ENCODE measurements at places on chromosomes 3 and 15.

DNA sequence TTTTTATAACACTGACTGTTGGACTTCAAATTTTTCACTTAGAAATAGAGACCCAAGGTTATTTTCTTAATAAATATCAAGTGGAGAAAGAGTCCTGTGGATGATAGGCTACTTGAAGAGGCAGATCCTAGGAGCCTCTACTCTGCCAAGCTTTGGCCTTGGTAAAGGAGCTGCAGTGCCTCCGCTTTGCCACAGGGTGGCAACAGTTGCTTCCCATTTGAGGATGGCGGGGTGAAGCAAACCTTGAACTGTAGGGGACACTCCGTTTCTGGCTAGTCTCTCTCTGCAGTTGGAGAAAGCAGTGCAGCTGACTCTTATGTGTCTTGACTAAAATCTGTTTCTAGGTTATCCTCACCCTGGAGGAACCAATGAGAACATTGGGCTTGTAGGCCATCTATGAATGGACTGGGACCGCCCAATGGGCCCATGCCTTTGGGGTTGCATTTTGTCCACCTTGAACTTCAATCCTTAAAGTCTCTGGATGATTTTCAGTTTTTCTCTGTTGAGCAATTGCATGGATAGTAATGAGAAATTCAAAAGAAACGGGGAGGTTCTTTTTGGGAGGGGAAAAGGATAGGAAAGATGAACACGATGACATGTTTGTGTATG lies 9.8 kb downstream of the SCG5 start:
- DNase-seq = peak; percentile 80

DNA sequence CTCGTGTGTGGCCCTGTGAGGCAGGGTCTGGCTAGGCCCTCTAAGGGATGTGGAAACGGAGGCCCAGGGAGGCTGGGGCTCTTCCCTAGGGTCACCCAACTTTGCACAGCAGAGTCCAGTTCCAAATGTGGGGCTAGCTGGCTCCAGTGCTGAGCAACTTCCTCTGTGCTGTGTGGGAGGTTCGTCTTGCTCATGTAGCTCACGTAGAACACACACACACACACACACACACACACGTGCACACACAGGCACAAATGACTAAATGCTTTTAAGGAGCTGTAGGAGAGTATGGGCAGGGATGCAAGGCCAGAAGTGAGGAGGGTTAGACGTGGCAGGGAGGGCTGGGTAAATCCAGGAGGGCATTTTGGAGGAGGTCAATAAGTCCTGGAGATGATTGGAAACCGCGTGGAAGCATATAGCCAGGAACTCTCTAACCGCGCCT lies 213.8 kb downstream of the RPLP1 start:
- DNase-seq = no peak

- DNase-seq = no peak
These were observed 127.9 kb upstream of the BNIP2 start for GRCh38 chr15:59817053-59817452.

DNA sequence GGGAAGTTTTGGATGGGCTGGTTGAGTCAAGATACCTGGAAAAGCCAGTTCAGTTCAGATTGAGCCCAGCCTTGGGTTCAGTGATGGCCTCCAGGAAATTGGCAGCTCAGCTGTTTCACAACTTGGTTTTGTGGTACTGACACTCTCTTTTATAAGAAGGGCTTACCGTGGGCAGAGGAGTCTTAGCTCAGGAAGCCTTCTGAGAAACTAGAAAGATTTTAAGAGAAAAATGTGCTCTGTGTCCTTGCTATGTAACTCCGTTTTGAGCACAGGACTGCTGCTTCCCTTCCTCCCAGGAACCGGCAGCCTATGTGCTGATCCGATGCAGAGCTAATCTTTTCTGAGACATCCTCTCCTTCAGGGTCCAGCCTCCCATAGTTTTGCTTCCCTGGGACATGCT lies 46.6 kb upstream of the RASGRP1 start:
- no peak for DNase-seq

DNA sequence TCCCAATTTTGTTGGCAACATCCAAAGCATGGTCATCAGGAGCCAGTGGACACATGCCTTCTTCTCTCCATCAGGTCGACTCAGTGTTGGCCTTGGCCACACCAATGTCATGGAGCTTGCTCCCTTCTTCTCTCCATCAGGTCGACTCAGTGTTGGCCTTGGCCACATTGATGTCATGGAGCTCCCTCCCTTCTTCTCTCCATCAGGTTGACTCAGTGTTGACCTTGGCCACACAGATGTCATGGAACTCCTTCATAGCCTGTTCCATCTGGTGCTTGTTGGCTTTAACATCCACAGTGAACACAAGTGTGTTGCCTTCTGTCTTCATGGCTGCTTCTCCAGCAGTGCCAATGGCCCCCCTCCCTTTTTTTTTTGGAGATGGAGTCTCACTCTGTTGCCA lies 70.2 kb downstream of the TMEM44 start:
- no peak for DNase-seq

DNA sequence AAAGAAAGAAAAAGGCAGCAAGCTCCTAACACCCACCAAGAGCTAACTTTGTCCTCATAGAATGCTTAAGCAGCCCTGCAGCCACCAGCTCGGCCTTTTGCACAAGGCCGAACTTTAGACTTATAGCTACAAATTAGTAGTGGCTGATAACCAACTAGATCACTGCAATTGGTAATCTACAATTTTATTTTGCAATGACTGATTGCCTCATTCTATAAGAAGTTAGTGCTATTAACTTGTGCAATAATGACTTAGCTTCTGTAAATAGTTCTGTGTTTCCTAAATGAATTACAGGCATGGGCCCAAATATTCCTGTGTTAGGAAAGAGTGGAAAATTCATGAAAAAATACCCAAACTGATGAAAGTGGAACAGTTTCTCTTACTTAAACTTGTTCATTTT lies 284.8 kb upstream of the CFAP20DC start:
- DNase-seq = no peak

DNA sequence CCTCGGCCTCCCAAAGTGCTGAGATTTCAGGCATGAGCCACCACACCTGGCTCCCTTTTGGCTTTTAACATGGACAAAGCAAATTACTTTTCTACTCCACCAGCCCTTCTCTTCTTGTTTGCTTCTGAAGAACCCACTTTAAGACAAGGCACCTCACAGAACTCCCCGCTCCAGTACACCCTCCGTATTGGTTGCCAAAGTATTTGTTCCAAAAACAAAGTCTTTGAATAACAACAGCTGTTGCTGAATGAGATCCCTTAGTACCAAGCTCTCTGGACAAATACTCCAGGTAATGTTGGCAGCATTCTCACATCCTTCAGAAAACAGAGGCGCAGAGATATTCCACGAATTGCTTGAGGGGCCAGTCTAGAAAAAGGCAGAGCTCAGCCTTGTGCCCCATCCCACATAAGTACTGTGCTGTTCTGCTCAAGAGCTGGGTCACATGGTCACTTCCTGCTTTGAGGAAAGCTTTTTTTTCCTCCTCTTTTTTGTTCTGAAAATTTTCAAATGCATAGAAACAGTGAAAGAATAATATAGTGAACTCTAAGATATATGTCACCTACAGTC lies 7.3 kb upstream of the CHCHD6 start:
- DNase-seq = no peak

DNA sequence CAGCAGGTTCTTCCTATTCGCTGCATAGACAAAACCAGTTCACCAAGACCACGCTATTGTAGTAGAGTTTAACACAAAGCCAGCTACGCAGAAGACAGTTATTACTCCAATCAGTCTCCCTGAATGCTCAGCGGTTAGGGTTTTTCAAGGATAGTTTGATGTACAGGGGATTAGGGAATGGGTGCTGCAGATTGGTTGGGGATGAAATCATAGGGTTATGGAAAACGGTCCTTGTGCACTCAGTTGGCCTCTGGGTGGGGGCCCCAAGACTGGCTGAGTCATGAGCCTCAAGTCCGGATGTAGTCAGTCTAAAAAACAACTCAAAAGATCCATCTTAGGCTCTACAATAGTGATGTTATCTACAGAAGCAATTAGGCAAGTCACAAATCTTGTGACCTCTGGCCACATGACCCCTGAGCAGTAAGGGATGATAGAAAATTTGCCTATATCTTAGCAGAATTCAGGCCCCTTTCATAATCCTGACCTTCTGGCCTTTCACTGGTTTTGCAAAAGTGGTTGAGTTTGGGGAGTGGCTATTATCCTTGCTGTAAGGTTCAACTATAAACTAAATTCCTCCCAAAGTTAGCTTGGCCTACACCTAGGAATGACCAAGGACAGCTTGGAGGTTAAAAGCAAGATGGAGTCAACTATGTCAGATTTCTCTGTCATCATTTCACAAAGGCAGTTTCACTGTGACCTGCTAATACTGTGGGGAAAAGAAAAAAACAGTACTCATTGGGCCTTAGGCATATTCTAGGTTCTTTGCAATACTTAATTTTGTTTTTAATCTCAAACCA lies 57.7 kb downstream of the LIPC start:
- no peak for DNase-seq

GRCh38 chr15:99165956-99166689 lies 61.2 kb downstream of the SYNM start:
- DNase-seq = no peak

DNA sequence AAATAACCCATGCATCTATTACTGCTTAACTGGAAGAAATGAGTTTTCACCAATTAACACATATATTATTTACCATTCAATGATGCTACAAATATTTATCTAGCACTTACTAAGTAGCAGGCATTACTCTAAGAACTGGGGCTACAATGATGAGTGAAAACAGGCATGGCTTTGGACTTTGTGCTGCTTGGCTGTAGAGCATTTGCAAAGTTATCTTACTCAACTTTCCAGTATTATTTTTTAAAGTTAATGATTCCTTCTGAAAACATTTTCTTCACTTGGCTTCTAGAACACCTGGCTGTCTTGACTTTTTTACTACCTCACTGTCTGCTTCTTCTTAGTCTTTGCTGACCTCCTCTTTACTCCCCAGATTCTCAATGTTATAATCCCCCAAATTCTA lies 1.8 kb downstream of the C3orf33 start:
- no peak for DNase-seq

DNA sequence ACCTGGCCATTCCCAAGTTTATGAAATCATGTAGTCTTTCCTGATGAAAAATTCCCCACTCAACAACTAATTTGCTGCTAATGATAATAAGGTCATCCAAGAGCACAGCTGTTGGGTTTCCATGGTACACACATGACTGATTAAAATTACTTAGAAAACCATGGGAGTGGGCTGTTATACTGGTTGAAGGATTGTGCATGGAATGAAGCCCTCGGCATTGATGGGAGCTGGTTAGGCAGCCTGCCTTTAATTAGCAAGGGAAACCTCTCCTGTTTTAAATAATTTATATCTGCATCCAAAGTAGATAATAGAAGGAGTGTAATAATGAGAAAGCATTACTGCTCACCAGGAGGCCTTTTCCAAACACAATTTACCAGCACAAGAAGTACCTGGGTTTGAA lies 235.1 kb upstream of the CFAP20DC start:
- no peak for DNase-seq

- DNase-seq = peak; percentile 31
These were observed 647 bp downstream of the HMG20A start for GRCh38 chr15:77421370-77421700.

DNA sequence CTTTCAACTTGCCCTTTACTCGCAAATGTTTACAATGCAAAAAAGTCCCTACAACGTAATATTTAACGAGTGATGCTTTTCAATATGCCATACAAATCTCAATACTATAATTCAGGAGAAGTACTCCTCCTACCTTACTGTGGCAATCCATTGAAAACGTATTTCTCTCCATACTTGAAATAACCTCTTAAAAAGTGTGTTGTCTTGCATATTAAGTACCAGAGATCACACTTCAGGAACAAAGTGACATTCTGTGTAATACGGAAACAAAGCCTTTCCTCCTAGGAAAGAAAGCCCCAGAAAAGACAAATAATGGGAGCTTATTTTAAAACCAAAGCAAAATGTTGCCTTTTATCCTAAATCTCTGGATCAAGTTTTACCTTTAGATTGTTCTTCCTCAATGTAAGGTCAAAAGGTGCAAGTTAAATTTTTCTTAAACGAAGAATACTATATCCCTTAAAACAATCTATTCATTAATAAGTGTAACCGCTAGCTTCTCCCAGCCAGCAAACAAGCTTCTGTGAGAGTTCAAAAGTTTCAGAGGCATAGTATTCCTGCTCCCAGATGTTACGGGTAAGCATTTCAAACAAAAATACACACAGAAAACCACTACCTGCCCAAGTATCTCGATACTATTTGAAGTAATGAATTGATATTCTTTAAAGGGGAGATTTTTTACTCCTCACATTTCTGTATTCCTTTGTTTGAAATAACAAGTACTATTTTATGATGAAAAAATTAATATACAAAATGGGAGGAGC lies 1.7 kb downstream of the TJP1 start:
- no peak for DNase-seq

GRCh38 chr15:34855893-34856292 lies 60.5 kb upstream of the ACTC1 start:
- DNase-seq = no peak

DNA sequence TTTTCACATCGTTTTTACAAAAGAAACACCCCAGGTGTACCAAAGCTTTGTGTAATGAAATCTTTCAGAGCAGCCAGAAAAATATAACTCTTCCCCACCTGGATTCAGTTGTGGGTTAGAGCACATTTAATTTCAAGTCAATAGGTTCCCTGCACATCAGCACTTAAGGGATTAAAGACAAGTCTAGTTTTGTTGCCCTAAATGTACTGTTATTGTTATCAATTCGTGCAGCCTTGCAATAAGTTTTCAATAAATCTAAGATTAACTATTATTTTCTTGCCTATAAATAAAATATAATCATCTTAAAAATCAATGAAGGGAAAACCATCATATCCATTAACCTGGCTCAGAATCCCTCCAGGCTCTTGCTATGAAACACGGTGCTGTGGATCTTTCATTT lies 172.5 kb upstream of the CDIN1 start:
- no peak for DNase-seq

DNA sequence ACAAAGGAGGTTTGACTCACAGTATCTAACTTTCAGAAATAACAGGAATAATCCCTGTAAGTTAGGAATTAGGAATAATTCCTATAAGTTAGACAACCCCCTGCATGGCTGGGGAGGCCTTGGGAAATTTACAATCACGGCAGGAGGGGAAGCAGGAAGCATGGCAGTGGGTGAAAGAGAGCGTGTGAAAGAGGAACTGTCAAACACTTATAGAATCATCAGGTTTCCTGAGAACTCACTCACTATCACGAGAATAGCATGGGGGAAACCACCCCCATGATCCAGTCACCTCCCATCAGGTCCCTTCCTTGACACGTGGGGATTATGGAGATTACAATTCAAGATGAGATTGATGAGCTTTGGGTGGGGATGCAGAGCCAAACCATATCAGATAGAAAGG lies 385.5 kb downstream of the IL20RB start:
- no peak for DNase-seq
